ENCODE measurements at places on chromosomes 3 and 15.

DNA sequence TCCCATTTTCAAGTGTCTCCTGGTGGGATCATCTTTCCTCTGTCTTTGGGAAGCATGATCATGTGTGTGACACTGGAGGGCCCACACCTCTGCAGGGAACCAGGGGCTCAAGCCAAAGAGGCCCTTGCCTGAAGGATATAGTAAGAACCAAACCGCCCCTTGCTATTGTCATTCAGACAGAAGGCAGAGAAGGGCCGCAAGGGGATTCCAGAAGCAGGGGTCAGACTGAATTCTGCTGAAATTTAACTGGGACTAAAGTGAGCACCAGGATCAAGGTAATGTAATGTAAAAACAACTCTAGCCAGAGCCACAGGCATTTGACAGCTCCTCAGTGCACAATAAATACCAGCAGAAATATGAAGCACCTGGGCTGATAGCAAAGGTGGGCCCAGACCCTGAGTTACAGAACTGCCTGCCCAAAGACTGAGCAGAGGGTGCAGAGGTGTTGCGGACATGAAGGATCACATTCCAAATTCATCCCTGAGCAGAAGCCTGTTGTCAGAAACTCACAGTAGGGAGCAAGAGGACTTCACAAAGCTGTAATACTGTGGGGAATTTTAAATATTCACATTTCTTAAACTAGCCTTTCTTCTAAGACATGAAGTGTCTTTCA is 46.0 kb upstream of the RASGRF1 start:
- DNase-seq: no peak

- no peak for DNase-seq
Observed at GRCh38 chr3:37916685-37917084, 55.0 kb downstream of the CTDSPL start.

GRCh38 chr3:28399206-28399605 is 50.6 kb upstream of the AZI2 start:
- no peak for DNase-seq

- no peak for DNase-seq
Observed at GRCh38 chr3:36362216-36362615, 18.1 kb upstream of the STAC start.

DNA sequence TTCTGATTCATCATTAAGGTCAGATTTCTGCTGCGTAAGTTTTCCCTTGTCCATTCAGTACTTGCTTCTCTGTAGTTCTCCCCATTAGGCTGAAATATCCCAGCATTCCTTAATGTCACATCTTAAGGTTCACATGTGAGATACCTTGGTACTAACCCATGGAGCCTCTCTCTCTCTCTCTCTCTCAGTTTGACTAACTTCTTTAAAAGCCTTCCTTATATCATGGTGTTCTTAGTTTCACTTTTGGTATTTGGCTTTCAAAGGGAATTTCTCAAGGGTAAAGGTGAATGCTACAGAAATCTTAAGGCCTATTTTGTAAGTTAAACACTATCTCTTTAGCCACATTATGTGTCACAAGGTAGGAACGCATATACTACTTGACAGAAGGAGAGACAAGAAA is 427.3 kb upstream of the ZNF717 start:
- no peak for DNase-seq

All from stimulated activated CD8-positive, alpha-beta memory T cell treated with anti-CD3 and anti-CD28 coated beads, Interleukin-4, amount 100 ng/mL, for 1 hour (primary cell).